ENCODE measurements at places on chromosomes 12 and 14.

DNA sequence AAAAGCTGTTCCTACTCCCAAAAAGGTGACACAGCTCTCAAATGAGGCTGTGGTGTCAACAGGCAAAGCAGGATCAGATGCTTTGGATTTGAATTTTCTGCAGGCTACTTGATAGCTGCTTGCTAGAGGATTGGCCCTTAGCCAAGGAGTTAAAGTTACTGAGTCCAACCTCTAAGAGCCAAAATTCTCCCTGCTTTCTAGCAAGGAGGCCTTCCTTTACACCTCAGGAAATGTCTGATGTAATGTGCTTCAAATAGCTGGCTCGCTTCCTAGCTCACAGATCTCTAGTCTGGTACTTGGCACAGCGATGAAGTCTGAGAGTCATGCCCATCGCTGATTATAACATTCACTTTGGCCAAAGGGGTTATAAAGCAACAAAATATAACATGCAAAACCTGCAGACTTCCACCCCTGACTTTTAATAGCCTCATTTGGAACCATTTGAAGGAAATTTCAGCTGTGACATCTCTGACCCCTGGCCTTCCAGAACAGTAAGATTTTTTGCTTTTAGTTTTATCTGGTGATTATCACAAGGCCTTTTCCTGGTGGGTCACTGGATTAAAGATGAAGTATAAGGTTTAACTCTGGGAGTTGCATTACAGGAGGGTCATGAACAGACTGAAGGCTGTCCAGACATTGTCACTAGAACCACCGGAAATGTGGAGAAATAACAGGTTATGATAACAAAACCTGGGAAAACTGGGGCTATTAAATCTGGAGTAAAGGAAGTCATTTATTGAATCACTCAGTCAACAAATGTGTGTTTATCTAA is 189.7 kb downstream of the EPS8 start:
- DNase-seq: no peak

GRCh38 chr14:35965400-35965799 is 139.3 kb downstream of the BRMS1L start:
- DNase-seq: no peak

DNA sequence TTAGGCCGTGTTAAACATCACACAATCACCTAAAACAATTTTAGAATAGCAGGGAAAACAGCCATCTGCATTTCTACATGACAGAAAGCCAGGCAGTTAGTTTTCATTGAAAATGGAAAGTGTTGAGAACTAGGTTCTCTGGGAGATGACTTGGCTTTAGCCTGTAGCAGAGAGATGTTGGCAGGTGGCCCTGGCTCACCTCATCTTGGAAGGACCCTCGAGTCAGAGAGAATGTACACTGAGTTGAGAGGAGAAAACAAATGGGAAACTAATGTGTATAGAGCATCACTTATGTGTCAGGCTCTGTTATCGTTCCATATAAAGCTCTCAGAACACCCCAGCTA is 51.9 kb downstream of the SUSD6 start:
- DNase-seq: no peak

GRCh38 chr12:108514468-108514972 is 557 bp upstream of the FICD start:
- no peak for DNase-seq

GRCh38 chr12:116166306-116166705 is 111.2 kb downstream of the MED13L start:
- DNase-seq: no peak
